ENCODE measurements at places on chromosomes 7 and 10.

DNA sequence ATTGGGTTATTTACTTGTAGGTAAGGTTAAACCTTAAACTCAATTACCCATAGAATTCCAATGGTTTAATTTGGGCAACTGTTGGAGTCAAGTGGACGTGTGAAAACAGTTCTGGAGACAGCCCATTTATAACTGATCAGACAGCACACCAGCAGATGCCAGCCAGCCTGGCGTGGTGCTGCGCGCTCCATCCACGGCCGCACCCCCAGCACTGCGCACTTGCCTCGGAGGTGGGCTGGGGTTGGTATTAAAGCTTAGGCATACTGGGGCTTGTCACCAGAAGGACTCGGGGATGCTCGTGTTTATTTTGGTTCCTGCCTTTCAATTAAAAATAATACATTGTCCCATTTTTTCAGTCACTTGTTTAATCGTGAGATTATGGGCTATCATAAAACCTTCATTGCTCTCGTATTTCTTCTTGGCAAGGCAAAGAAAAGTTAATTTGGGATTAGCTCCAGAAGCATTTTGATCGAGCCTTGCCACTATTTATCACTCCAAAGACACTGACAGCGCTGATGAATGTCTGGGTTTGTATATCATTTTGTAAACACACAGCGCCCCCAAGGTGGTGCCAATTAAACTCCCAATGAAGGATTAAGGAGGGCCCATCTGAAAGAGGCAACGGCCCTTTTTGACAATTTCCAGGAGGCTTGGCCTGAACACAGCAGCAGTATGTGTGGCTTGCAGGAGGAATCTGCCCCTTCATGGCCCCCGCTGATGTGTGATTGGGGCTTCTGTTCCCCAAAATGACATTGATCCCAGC lies 204.5 kb upstream of the CXCL12 start:
- DNase-seq: no peak

DNA sequence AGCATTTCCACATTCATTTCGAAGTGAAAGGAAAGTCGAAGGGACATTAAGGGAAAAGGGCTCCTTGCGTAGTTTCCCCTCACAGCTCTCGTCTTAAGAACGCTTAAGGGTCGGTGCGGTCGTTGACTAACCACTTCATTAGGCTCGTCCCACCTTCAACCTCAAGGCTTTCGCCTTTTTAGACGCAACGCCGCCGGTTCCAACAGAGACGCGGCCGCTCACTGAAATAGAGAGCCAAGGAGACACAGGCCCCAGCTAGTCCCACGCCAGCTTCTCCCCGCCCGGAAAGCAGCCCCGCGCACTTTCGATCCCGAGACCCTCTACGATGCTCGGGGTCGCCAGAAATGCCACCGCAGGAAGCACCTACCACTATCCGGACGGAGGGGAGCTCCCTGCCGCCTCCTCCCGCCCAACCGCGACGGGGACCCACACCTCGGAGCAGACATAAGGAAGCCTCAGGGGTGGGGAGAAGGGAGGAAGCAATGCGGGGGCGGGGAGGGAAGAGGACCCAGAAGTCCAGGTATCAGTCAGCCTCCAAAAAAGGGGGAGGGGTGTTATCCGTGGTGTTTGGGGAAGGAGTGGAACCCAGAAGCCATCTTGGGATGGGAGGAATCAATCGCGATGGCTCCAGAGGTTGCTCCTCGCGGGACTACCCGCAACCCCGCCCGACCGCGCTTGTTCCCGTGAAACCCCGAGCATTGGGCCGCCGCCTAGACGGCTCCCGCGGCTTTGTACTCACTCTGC lies 559 bp downstream of the TRA2A start:
- peak; percentile 50 for DNase-seq

GRCh38 chr10:123890756-123891143 lies 857 bp downstream of the CPXM2 start:
- DNase-seq: no peak

DNA sequence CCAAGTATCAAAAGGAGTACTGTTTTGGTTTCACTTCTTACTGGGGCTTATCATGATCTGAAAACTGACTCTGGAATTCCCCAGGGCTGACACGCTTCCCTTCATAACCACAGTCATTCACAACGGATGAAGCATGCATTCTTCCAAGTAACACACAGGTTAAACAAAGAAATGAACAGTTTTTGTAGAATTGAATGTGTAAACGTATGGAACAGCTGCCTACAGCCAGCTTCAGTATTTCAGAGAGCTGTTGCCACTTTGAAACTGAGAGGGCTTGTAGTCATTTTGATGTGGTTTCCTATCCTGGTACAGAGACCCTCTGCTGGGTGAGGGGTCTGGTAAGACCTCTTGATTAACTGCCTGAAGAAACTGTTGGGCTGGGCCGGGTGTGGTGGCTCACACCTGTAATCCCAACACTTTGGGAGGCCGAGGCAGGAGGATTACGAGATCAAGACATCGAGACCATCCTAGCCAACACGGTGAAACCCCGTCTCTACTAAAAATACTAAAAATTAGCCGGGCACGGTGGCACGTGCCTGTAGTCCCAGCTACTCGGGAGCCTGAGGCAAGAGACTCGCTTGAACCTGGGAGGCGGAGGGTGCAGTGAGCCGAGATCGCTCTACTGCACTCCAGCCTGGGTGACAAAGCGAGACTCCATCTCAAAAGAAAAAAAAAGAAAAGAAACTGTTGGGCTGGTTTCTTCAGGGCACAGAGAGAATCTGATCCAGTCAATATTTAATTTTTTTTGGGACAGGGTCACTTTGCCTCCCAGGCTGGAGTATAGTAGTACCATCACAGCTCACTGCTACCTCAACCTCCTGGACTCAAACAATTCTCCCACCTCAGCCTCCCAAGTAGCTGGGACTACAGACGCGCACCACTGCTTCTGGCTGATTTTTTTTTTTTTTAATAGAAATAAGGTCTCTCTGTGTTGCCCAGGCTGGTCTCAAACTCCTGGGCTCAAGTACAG lies 4.7 kb downstream of the NFE2L3 start:
- peak; percentile 36 for DNase-seq

DNA sequence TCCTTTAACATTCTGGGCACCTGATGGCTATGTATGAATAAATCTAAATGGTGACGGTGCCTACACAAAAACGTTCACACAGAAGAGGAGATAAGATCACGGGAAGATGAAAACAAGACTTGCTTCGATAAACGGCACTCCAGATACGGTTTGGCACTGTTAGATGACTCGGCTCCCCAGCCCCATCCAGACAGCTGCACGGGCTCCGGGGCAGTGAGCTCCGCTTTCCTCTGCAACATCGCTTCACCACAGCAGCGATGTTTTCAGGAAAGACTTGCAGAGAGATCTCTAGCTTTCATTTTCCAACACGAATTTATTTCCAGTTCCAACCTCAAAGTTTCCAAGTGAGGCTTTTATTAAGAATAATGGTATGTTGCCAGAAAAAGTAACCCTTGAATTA lies 132.1 kb downstream of the KLF6 start:
- no peak for DNase-seq
